ENCODE measurements at places on chromosomes 12 and 14.

- no peak for DNase-seq
Measured at GRCh38 chr14:64035143-64035542, 182.3 kb downstream of the SYNE2 start.

GRCh38 chr14:61537563-61538463 lies 157.5 kb upstream of the HIF1A start:
- no peak for DNase-seq

DNA sequence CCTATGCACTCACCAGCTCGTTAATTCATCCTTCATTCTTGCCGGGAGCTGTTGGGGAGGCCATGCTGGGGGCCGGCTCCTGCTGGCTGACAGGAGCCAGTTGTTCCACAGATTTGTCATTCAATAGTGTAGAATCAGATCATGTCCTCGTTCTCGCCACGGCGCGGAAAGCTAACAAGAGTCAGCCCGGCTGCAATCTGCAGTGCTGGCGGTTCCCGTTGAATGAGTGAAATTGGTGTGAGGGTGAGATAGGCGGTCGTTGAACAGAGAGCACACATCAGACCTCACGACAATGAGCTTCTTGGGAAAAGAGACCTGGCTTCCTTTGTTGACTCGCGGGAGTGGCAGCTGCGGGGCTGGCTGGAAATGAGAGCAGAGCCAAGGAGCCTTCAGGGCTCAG lies 57.5 kb downstream of the KIF26A start:
- DNase-seq: no peak

GRCh38 chr14:65415613-65416012 lies 3.1 kb downstream of the FUT8 start:
- no peak for DNase-seq

GRCh38 chr14:100416921-100417860 lies 94.1 kb downstream of the SLC25A47 start:
- no peak for DNase-seq

DNA sequence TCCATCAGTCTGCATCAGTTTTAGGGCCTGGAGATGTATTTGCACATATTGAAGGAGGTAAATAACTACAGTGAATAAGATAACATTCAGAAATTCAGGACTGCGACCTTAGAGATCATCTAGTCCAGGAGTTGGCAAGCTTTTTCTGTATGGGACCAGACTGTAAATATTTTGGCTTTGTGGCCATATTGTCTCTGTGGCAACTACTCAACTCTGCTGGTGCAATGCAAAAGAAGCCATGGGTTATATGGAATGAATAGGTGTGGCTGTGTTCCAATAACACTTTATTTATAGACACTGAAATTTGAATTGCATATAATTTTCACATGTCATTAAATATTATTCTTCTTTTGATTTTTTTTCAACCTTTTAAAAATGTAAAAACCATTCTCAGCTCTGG lies 156.6 kb downstream of the METTL25 start:
- no peak for DNase-seq

GRCh38 chr12:54215989-54216796 lies 27.4 kb upstream of the SMUG1 start:
- no peak for DNase-seq

Measured in substantia nigra (tissue), 51 donors.